Right cardiac atrium (tissue), 5 donors: ENCODE measurements at places on chromosomes 2 and 18. TPM values are rescaled to one million over a fixed set of nuclear protein-coding genes. Genes with fewer than 3 reads are reported as not detected.

DNA sequence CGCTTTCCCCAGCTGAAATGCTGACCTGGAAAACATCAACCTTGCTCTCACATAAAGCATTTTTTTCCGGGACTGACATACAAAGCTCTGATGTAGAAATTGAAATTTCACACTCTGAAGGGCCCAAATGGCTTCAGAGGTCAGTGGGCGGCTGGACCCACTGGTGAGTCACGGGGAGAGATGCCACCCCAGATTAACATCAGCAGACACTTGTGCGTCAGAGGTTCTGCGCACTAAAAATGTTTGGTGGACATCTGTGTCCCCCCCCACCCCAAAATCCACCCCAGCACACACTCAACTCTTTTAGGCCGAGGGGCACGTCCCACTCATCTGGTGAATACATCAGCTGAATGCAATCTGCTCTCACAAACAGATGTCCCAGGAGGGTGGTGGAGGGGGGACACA, 208.9 kb downstream of the ASB1 start:
- DNase-seq: no peak

- peak; percentile 66 for DNase-seq
Measured at GRCh38 chr2:64260817-64261216, 116.6 kb upstream of the PELI1 start.

GRCh38 chr18:9865764-9866490, 19.8 kb upstream of the TXNDC2 start:
- DNase-seq: no peak

Gene HAAO
- total RNA-seq: 4.1 TPM

Gene LYG2
- not detected for total RNA-seq

- DNase-seq: no peak
Measured at GRCh38 chr2:193980599-193980998, 1676.4 kb upstream of the SLC39A10 start.

Gene GPR45
- total RNA-seq: not detected

DNA sequence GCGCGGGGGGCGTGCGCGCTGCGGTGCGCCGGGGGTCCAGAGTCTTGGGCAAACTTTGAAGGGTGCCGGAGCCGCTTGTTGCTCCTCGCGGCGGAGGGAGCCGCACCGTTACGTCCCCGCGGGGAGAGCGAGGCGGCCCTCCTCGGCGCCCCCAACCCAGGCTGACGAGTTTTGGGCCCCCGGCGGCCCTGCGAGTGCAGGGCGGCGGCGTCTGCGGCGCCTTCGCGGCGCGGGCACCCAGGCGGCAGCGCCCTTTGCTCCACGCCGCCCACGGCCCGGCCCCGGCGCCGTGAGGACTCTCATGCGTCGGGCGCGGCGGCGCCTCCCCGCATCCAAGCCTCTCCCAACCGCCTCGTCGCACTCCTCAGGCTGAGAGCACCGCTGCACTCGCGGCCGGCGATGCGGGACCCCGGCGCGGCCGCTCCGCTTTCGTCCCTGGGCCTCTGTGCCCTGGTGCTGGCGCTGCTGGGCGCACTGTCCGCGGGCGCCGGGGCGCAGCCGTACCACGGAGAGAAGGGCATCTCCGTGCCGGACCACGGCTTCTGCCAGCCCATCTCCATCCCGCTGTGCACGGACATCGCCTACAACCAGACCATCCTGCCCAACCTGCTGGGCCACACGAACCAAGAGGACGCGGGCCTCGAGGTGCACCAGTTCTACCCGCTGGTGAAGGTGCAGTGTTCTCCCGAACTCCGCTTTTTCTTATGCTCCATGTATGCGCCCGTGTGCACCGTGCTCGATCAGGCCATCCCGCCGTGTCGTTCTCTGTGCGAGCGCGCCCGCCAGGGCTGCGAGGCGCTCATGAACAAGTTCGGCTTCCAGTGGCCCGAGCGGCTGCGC, 814 bp downstream of the FZD7 start:
- peak; percentile 75 for DNase-seq

- no peak for DNase-seq
Measured at GRCh38 chr2:239523954-239524330, 123.1 kb upstream of the HDAC4 start.

GRCh38 chr2:239396881-239397681, 3.7 kb downstream of the HDAC4 start:
- peak; percentile 60 for DNase-seq

Gene FBLN7
- total RNA-seq: 1.6 TPM

DNA sequence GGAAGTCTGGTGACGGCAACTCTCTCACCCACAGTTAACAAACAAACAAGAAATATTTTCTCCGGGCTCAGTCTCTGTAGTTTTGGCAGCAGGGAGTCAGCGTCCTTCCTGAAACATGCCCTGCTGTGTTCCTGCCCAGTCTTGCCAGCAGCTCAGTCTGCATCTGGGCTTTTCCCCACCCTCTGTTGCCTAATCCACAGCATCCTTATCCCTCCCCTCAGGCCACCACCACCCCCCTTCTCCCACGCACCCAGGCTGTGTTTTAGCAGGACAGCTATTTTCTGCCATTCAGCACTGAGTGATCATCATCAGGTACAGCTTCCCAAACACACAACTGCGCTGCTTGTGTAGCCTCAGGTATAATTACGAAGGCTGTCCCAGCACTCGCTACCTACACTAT, 168.2 kb downstream of the DPP10 start:
- no peak for DNase-seq

- DNase-seq: no peak
Measured at GRCh38 chr2:223886726-223887125, 49.3 kb upstream of the AP1S3 start.

GRCh38 chr2:57862153-57862552, 184.5 kb upstream of the VRK2 start:
- no peak for DNase-seq

GRCh38 chr2:224690868-224691267, 25.3 kb downstream of the CCDC195 start:
- DNase-seq: no peak

GRCh38 chr2:189498205-189498604, 56.9 kb downstream of the WDR75 start:
- no peak for DNase-seq

GRCh38 chr18:79395308-79395640, 456 bp upstream of the NFATC1 start:
- DNase-seq: peak; percentile 72

- no peak for DNase-seq
Measured at GRCh38 chr2:215590010-215590745, 154.3 kb upstream of the FN1 start.

- no peak for DNase-seq
Measured at GRCh38 chr2:201768918-201769317, 11.8 kb downstream of the ALS2 start.

DNA sequence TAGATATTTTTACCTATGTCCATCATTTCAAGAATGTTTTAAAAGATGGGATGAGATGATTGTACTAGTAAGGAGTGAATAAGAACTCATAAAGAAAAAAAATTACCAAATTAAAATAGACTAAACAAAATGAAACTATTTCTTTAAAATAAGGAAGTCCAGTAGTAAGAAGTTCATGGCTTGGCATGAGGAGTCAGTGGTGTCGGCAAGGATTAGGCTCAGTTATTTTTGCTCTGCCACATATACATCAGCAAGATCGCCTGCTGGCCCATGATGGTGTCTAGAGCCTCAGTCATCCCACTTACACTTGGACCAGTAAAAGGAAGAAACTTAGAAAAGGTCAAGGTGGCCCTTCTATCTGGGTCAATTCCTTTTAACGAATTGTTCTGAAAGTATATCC, 300.9 kb upstream of the SLC8A1 start:
- no peak for DNase-seq

Gene ARMC9
- 3.5 TPM for total RNA-seq

Gene TPO
- 1.3 TPM for total RNA-seq

GRCh38 chr2:26122630-26123029, 50.3 kb upstream of the GAREM2 start:
- DNase-seq: no peak

DNA sequence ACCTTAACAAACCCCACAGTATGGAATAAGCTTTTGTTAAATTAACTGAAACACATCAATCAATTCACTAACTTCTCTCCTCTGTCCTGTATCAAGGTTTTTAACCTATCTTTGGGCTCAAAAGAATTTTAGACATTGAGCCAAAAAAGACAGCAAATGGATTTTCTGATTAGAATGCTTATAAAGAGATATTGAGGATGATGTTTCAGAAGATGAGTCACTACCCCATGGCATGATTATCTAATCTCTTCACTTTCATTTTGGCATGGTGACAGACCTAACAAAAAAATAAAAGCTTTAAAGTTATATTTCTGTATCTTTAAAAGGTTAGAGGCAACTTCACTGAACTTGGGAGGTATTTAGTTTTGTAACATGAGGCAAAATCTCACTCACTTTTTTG, 55.5 kb downstream of the SGPP2 start:
- DNase-seq: no peak

GRCh38 chr2:215573496-215573895, 137.6 kb upstream of the FN1 start:
- DNase-seq: no peak

DNA sequence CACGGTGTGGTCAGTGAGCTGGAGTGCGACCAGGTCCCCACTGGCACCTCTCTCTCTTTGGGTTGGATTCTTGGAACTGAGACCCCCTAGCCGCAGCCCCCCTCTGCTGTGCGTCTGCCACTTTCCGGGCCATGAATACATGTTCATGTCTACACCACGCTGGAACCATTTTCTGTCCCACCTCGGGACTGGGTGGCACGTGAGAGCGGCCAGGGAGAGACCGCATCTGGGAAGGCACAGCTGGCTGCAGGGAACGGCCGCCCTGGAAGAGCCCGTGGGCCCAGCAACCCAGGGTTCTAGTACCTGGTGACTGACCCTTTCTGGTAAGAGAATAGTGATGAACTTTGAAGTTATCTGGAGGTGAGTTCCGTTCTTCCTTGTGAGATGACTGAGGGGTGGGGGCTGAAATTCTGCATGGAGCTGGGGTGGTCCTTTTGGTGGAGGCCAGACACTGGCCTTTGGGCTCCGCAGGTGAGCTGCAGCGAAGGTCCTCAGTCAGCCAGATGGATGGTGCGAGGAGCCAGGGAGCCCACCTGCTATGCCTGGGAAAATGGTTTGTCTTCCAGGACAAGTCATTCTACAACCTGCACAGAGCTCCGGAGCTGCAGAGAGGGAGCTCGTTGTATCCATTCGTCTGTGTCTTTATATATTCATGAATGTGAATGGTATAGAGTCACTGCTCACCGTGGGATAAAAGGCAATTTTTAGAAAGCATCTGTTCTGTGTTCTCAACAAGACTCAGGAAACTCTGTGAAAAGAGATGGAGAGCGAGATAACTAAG, 223.5 kb downstream of the NDUFA10 start:
- no peak for DNase-seq

DNA sequence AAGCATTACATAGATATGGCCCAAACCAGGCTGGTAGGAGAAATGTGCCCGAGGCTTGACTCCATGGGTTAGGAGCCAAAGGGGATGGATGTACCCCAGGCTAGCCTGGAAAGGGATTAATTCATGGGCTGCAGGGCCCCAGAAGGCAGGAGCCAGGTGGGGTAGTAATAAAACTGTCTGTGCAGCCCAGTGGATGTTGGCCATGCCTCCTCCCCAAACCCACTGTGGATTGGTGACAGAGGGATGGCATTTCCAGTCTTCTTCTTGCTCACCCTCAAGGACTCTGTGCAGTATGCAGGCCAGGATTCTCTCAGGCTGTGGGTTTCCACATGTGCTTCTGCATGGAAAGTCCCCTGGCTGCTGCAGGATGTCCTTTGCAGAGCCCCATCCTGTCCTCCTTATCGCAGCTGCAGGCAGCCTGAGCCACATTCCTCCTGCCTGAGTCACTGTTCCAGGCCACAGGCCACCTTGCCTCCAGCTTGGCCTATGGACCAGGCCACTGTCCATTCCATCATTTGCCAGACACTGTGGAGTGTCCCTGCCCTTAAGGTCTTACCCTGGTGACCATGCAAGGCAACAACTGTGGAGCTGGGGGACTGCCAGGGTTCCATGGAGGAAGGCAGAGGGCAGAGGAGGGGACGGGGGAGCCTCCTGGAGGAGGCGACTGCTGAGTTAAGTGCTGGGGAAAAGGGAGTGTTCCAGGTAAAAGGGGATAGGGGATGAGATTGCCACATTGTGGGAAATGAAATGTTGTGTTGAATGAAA, 38.9 kb downstream of the INO80C start:
- DNase-seq: peak; percentile 83

DNA sequence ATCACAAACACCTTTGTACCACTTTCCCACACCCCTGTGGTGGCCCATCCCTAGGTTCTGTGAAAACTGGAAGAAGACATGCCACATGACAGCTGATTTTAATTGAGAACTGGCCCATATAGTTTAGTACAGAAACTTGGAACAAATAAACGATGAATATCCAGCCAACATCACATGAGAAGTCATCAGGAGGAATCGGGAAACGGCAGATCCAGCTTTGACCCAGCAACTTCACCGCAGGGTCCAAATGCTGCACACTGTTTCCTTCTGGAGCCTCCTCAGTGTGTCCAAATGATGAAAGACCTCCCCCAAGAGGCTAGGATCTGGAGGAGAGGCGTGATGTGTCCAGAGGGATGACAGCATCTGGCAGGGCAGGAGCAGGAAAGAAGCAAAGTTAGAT, 75.5 kb downstream of the COPS8 start:
- DNase-seq: peak; percentile 76

Gene GRB14
- 16.9 TPM for total RNA-seq

DNA sequence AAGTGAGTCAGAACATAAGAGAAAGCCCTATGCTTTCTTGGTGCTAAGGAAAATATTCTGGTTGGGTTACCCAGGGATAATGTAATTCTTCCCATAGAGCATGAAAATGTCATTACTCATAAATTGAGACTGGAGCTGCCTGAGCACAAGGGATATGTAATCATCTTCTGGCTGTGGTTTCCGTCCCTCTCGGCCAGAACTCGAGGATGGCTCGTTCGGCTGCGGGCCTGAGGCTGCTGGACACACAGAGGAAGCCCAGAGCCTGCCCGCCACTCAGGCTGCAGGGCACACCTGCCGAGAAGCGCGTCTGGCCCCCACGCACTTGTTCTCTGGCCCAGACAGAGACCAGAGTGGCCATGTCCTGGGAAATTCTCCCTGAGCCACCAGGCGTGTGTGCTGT, 104.9 kb downstream of the ASAP2 start:
- DNase-seq: peak; percentile 82

- DNase-seq: no peak
Measured at GRCh38 chr2:69932596-69932922, 17.6 kb downstream of the MXD1 start.

DNA sequence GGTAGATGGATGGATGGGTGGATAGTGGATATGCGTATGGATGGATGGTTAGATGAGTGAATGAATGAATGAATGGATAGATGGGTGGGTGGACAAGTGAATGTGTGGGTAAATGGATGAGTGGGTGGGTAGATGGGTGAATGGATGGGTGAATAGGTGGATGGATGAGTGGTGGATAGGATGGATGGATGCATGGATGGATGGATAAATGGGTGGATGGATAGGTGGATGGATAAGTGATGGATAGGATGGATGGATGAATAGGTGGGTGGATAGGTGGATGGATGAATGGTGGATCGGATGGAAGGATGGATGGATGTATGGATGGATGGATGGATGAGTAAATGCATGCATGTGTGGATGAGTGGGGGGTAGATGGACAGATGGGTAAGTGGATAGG, 169.3 kb downstream of the ACKR3 start:
- DNase-seq: no peak
